ENCODE measurements at places on chromosomes 11 and 22. TPM values are rescaled to one million over a fixed set of nuclear protein-coding genes. Genes with fewer than 3 reads are reported as not detected.
A peak's percentile ranks its signal among the peaks of the same experiment; 100 is the strongest.

GRCh38 chr22:27748349-27748748 lies 53.2 kb downstream of the MN1 start:
- H3K4me3 ChIP-seq, result no peak overlapping the region
- no peak overlapping the region for H3K27ac ChIP-seq
- no peaks in the 10 kb centered on the region for H3K36me3 ChIP-seq
- no peaks in the 10 kb centered on the region for H3K4me1 ChIP-seq
- no peak for DNase-seq
- H3K27me3 ChIP-seq, result no peaks in the 10 kb centered on the region

DNA sequence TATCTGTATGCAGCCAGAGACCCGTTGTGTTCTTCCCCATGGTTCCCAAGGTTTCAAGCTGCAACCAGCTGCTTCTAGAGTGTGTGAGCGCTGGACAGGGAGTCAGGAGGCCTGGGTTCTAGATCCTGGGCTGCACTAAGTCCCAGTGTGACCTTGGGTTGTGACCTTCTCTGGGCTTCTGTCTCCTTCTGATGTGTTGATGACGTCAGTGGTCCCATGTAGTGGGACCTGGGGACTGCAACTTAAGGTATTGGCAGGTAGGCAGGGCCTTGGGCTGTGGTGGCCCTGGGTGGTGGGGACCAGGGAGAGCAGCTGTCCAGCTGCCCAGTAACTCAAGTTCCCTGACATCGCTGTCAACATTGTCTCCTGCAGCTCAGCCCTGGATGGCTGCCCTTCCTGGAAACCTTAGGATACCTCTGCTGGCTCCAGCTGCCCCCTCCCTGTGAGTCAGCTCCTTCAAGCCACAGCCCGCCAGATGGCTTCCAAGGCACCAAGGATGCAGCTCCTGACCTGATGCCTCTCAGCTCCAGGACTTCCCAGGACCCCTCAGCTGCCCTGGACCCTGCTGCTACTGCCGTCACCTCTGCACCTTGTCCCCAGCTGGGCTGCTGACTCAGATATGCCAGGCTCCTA lies 1.3 kb upstream of the PVALB start:
- H3K4me1 ChIP-seq, result no peaks in the 10 kb centered on the region
- H3K27ac ChIP-seq, result no peak overlapping the region
- H3K4me3 ChIP-seq, result no peak overlapping the region
- H3K36me3 ChIP-seq, result no peaks in the 10 kb centered on the region
- DNase-seq, result no peak

RTL10 gene
- 22.2 TPM for total RNA-seq

- H3K4me3 ChIP-seq, result peak within 1 kb of the TSS; percentile 82
- peak within 1 kb of the TSS; percentile 80 for H3K27ac ChIP-seq
- peaks cover 33% of the 10 kb centered on the region for H3K4me1 ChIP-seq
- H3K27me3 ChIP-seq, result peaks cover 35% of the 10 kb centered on the region
- peaks cover 6% of the 10 kb centered on the region for H3K36me3 ChIP-seq
Measured at GRCh38 chr11:9265211-9266131, at the start of gene DENND5A. TSS of gene DENND5A (minus strand) at chr11:9265350. CDS start at chr11:9265069, 281 bp downstream.

- H3K27me3 ChIP-seq, result no peaks in the 10 kb centered on the region
- no peaks in the 10 kb centered on the region for H3K36me3 ChIP-seq
- H3K27ac ChIP-seq, result no peak overlapping the region
- no peak for DNase-seq
- H3K4me3 ChIP-seq, result no peak overlapping the region
Measured at GRCh38 chr11:87866951-87867350, 308.3 kb downstream of the RAB38 start.

DNA sequence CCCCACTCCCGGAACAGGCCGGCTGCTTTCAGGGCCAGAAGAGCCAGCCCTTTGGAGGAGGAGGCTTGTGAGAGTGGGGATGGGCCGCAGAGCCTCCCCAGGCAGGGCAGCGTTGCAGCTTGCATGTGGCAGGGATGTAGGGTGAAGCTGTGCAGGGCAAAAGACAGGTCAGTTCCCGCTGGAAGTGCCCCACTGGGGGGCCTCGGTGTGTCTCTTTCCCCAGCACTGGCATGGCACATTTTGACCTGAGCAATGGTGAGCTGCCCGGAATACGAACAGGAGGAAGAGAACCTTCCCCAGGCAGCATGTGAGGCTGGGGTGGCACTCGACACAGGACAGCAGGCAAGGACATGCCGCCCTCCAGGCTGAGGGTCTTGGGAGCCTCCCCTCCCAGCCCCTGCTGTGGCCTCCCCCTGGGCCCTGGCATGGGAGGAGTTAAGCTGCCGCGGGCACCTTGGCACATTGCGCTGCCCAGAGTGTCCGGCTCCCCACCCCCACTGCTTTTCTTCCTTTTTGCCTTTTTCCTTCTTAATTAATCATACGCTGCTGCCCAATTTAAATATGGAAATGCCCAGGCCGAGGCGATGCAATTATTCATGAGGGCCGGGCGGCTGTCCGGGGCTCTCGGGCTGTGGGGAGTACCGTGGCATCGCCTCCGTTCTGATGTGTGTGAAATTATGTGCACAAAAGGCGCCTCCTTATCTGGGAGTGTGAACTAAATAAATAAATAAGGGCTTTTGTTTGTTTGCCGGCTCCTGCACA lies 76.0 kb upstream of the WNT7B start:
- no peaks in the 10 kb centered on the region for H3K36me3 ChIP-seq
- no peak for DNase-seq
- H3K27ac ChIP-seq, result peak overlapping the region; percentile 96
- peaks cover 2% of the 10 kb centered on the region for H3K27me3 ChIP-seq
- H3K4me3 ChIP-seq, result peak overlapping the region; percentile 92

DMC1 gene
- total RNA-seq, result 11.2 TPM

- H3K27me3 ChIP-seq, result no peaks in the 10 kb centered on the region
- DNase-seq, result peak; percentile 28
- peak overlapping the region; percentile 95 for H3K4me3 ChIP-seq
- peaks cover 36% of the 10 kb centered on the region for H3K36me3 ChIP-seq
- H3K27ac ChIP-seq, result no peak overlapping the region
- peaks cover 47% of the 10 kb centered on the region for H3K4me1 ChIP-seq
Measured at GRCh38 chr22:19448739-19449421, 1.4 kb upstream of the C22orf39 start.

GRCh38 chr22:36937319-36938027 lies 24.0 kb downstream of the CSF2RB start:
- H3K36me3 ChIP-seq, result no peaks in the 10 kb centered on the region
- H3K4me3 ChIP-seq, result no peak overlapping the region
- peaks cover 11% of the 10 kb centered on the region for H3K4me1 ChIP-seq
- H3K27ac ChIP-seq, result no peak overlapping the region
- DNase-seq, result no peak

IGSF22 gene
- 0.81 TPM for total RNA-seq

- DNase-seq, result no peak
- no peak overlapping the region for H3K4me3 ChIP-seq
- peaks cover 8% of the 10 kb centered on the region for H3K36me3 ChIP-seq
- H3K27me3 ChIP-seq, result no peaks in the 10 kb centered on the region
- no peak overlapping the region for H3K27ac ChIP-seq
Measured at GRCh38 chr11:34893416-34893815, 22.8 kb downstream of the APIP start.

DNA sequence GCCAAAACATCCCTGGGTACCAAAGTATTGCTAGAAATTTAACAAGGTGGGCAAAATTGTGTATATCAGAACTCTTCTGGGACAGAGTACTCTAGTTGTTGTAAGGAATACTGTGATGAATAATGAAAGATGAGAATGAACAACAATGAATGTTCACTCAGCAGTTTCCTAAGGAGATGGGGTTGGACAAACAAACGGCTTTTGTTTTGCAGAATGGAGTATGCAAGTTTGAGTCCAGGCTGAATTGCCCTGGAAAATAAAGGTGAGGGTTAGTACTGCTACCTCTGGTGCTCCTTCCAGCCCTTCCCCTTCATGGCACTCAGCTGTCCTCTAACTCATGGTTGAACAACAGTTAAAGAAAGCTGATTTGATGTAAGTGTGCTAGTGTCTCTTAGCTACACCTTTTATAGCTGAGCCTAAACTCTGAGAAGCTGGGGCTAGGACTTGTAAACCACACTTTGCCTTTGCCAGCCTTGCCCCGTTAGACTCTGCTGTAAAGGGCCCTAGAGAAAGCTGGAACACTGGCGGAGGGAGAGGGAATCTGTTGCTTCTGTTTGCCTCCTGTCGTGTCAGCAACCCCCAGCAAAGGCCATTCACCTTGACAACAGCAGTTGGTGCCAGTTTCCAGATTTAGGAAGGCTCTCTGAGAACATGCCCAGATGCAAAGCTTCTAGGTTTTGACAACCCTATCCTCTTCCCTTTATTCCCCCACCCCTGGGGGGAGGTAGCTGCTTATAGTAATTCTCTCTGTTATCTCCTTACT lies 41.2 kb upstream of the POLD3 start:
- H3K27ac ChIP-seq, result no peak overlapping the region
- no peak for DNase-seq
- peaks cover 14% of the 10 kb centered on the region for H3K27me3 ChIP-seq
- H3K4me3 ChIP-seq, result no peak overlapping the region

UBQLNL gene
- 0.18 TPM for total RNA-seq

GRCh38 chr11:95829580-95830259 lies 39.4 kb downstream of the CEP57 start:
- H3K36me3 ChIP-seq, result peaks cover 34% of the 10 kb centered on the region
- no peak overlapping the region for H3K4me3 ChIP-seq
- no peaks in the 10 kb centered on the region for H3K27me3 ChIP-seq
- peak overlapping the region; percentile 41 for H3K27ac ChIP-seq

DNA sequence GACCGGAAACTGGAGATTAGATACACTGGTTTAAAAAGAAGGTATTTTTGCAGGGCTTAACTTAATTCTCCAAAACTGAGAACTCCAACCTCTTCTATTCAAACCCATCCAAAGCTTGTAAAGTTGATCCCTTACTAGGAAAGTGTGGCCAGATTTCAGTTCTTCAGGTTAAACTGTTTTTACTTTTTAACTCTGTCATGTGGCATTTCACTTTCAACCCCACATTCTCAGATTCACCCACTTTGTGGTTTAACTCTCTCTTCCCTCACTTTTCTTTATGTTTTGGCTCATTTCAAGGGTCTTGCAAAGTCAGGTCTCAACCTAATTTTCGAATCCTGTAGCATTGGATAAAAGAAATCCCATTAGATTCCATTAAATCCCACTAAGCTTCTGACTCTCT lies 75.4 kb downstream of the MPPED2 start:
- H3K4me1 ChIP-seq, result no peaks in the 10 kb centered on the region
- no peak for DNase-seq
- H3K27ac ChIP-seq, result no peak overlapping the region
- H3K27me3 ChIP-seq, result peaks cover 4% of the 10 kb centered on the region
- H3K36me3 ChIP-seq, result no peaks in the 10 kb centered on the region

DNA sequence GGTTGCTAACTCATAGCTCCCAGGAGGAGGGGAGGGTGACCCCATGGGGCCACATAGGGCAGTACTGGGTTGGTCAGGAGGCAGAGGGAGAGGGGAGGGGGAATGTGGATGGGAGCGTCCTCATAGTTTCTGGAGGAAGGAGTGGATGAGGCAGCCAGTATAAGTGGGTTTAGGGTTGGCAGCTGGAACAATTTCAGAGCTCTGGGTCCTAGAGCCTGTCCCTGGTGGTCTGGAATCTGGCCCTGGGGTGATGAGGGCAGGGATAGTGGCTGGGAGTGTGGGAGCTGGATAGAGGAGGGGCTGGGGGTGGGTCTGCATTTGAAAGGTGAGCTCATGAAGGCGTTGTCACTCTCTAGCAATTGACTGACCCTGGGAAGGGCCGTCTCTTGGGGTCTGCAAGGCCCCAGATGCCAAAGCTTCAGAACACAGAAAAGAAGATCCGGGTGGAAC lies 5.3 kb upstream of the MRGPRG start:
- H3K27me3 ChIP-seq, result no peaks in the 10 kb centered on the region
- no peaks in the 10 kb centered on the region for H3K36me3 ChIP-seq
- H3K4me3 ChIP-seq, result no peak overlapping the region
- no peak for DNase-seq

ELMOD1 gene
- total RNA-seq, result not detected

- peaks cover 29% of the 10 kb centered on the region for H3K4me1 ChIP-seq
- H3K4me3 ChIP-seq, result no peak overlapping the region
- no peak for DNase-seq
- peaks cover 1% of the 10 kb centered on the region for H3K27me3 ChIP-seq
- peaks cover 46% of the 10 kb centered on the region for H3K36me3 ChIP-seq
- H3K27ac ChIP-seq, result no peak overlapping the region
Measured at GRCh38 chr11:65851083-65851579, 6.8 kb downstream of the CFL1 start.

FAM111B gene
- total RNA-seq, result 54.9 TPM

GRCh38 chr22:38151126-38151500 lies 30.5 kb downstream of the PLA2G6 start:
- H3K4me1 ChIP-seq, result peaks cover 10% of the 10 kb centered on the region
- peaks cover 7% of the 10 kb centered on the region for H3K36me3 ChIP-seq
- H3K4me3 ChIP-seq, result no peak overlapping the region
- no peak overlapping the region for H3K27ac ChIP-seq

ANKK1 gene
- total RNA-seq, result not detected

DNA sequence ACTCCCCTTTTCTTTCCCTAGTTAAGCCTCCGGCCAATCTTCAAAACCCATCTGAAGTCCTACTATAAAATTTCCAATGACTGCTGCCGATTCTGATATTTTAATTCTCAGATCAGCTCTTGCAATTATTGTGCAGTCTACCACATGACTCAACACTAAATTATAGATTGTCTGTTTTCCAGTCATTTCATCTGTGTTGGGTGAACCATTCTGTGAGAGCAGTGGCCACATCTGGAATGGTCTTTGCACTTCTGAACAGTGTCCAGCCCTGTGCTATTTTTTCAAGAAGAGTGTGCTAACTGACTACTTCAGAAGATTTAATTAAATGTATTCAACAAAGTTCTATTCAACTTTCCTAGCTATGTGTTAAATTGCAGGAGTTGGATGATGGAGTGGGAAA lies 47.2 kb upstream of the MMP7 start:
- no peak overlapping the region for H3K27ac ChIP-seq
- H3K36me3 ChIP-seq, result peaks cover 4% of the 10 kb centered on the region
- H3K27me3 ChIP-seq, result no peaks in the 10 kb centered on the region
- DNase-seq, result no peak

MS4A1 gene
- total RNA-seq, result not detected

GRCh38 chr11:36278531-36279282 lies 10.5 kb downstream of the COMMD9 start:
- H3K4me3 ChIP-seq, result no peak overlapping the region
- H3K4me1 ChIP-seq, result peaks cover 5% of the 10 kb centered on the region
- H3K27me3 ChIP-seq, result no peaks in the 10 kb centered on the region
- DNase-seq, result no peak
- H3K36me3 ChIP-seq, result no peaks in the 10 kb centered on the region

DNA sequence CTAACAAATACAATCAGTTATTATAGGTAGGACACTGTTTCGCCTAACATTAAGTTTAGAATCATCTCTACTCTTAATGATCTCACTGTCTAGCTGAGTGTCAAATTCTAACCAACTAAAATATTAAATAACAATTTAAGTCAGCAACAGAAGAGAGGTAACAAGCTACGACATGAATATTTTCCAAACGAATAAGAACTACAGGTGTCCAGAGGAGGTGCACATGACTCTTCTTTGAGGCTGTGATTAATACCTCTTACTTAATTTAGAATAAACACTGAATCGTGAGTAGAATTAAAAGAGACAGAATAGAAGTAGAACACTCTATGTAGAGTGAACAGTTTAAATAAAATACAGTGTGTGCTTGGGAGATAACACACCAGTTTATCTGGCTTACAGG lies 619.0 kb upstream of the ARHGAP42 start:
- H3K27ac ChIP-seq, result no peak overlapping the region
- no peak overlapping the region for H3K4me3 ChIP-seq
- H3K4me1 ChIP-seq, result no peaks in the 10 kb centered on the region
- no peaks in the 10 kb centered on the region for H3K36me3 ChIP-seq

MPPED1 gene
- not detected for total RNA-seq

GRCh38 chr11:117984476-117984875 lies 1.7 kb upstream of the IL10RA start:
- no peak for DNase-seq
- H3K4me1 ChIP-seq, result peaks cover 76% of the 10 kb centered on the region
- no peaks in the 10 kb centered on the region for H3K27me3 ChIP-seq
- peak overlapping the region; percentile 88 for H3K27ac ChIP-seq
- peak overlapping the region; percentile 89 for H3K4me3 ChIP-seq

Measured in activated T-helper 1 cell treated with anti-CD3 and anti-CD28 coated beads, Interleukin-12 subunit alpha, Interleukin-12 subunit beta, Interleukin-2, Interleukin-4 antibody, amounts not matched to agents 30 ng/mL and 10 ng/mL and 1 ng/mL, durations not matched to agents 14 hours and 24 hours and 36 hours (primary cell).